Aorta (tissue), 5 donors: ENCODE measurements at places on chromosomes 2 and 18. TPM values are rescaled to one million over a fixed set of nuclear protein-coding genes. Genes with fewer than 3 reads are reported as not detected.

- no peak for DNase-seq
These were observed 202.3 kb downstream of the MYCN start for GRCh38 chr2:16142383-16143361.

Gene ERFE
- polyA plus RNA-seq: 2.8 TPM

- no peak for DNase-seq
These were observed 127.9 kb upstream of the SH3BP4 start for GRCh38 chr2:234823877-234824376.

DNA sequence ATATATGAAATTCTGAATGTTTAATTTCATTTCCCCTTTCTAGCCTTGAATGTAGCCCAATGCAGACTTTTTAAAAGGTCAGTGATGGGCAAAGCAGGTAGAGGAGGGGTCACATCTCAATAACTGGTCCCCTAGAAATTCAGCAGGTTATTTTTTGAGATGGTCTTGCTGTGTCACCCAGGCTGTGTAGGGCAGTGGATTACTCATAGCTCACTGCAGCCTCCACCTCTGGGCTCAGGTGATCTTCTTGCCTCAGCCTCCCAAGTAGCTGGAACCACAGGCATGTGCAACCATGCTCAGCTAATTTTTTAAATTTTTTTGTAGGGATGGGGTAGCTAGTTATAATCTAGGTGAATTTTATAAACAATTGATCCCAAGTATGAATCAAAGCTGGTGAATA is 8.8 kb downstream of the IAH1 start:
- no peak for DNase-seq

Gene REG3A
- 67.5 TPM for polyA plus RNA-seq

DNA sequence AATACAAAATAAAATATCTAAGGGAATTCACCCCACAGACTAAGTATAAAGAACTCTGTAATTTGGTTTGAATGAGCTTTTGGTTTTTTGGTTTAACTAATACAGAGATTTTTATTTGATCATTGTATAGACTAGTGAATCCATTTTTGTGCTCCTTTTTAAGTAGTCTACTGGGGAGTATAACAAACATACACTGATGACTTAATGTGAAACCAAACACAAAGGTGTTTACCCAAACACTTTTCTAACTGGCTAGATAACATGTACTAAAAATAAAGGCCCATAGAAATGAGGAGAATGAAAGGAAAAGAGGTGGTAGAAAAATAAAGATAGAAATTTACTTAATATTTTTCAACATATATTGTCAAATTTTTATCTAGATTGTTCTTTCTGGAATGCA is 146.0 kb downstream of the NRXN1 start:
- DNase-seq: no peak

- DNase-seq: no peak
These were observed 76.9 kb downstream of the NRXN1 start for GRCh38 chr2:50955081-50955480.

Gene FAM237A
- not detected for polyA plus RNA-seq

DNA sequence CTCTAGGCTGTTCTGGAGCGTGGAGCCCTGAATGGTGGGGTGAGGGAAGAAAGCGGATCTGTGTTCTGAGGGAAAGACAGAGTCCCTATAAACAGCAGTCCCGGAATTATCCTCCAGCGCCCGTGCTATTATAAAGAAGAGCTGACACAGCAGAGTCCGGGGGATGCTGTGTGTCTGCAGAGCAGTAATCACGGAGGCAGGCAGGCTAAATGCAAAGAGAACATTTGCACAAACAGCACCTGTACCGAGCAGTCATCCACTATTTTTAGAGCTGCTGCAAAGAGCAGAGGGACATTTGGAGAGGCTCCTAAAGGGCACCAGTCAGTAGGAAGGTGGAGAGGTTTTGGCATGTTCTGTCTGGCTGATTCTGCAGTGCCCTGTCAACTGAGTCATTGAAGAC is 293.8 kb upstream of the SLC14A2 start:
- no peak for DNase-seq

Gene LGALSL
- polyA plus RNA-seq: 19.8 TPM

- DNase-seq: no peak
These were observed 18.7 kb upstream of the ATOH8 start for GRCh38 chr2:85734942-85735608.

- DNase-seq: no peak
These were observed 53.6 kb downstream of the SRD5A2 start for GRCh38 chr2:31526946-31527732.

- no peak for DNase-seq
These were observed 29.2 kb downstream of the EPAS1 start for GRCh38 chr2:46326231-46326980.

DNA sequence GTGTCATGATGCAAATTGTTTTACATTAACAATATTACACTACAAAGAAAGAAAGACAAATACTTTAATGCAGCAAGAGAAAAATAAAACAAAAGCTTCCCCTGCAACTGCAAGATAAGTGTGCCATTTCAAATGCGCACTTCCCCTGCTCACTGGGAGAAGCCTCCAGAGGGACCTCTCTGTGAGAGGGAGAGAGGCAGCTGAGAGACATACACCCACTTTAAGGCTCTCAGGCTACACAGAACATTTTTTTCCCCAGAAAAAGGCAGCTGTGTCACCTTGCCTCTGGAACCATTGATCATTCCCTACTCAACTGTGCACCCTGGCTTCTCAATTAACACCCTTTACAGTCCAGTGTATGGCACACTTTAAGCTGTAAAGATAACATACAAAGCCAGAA is 75.2 kb downstream of the DPP4 start:
- DNase-seq: no peak

GRCh38 chr2:143142598-143142997 is 13.4 kb downstream of the ARHGAP15 start:
- no peak for DNase-seq

DNA sequence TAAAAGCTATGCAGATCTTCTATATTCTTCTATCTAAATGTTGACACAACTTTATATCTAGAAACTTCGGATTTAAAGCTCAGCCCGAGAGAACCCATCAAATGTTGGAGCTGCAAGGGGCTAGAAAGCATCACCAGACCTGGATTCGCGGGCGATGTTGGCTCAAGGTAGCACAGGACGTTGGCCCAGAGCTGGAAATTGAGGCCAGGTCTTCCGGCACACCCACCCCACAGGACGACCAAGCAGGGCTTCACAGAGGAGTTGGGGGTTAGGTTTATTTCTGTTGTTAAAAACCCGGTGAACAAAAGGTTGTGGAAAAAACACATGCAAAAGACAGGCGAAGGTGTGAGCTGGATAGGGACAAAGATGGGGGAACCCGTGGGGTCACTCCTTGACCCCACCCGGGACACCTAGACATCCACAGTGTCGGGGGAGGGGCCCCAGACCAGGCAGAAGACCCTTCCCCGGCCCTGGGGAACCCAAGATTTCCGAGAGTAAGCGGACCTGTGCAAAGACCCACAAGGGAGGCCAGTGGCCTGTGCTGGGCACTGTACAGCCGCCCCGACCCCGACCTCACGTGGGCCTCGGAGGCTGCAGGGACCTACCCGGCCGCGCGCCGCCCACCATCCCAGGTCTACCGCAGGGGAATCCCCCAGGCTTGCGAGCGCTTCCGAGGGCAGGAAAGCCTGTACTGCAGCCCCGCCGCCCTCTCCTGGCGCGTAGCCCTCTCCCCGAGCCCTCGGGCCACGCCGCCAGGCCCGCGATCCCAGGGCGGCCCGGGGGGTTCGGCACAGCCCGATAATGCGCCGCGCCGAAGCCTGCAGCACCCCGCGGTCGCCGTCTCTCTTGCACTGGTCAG is 1.8 kb upstream of the AGBL5 start:
- DNase-seq: peak; percentile 86

GRCh38 chr2:232300894-232301387 is 77.6 kb upstream of the ALPP start:
- DNase-seq: no peak

- DNase-seq: no peak
These were observed 34.6 kb upstream of the TBR1 start for GRCh38 chr2:161381546-161381945.

GRCh38 chr2:30590407-30590806 is 143.4 kb downstream of the LCLAT1 start:
- no peak for DNase-seq

- no peak for DNase-seq
These were observed 406.7 kb downstream of the ADCYAP1 start for GRCh38 chr18:1311376-1311775.

GRCh38 chr2:187994464-187995331 is 297.0 kb upstream of the GULP1 start:
- no peak for DNase-seq

Gene SF3B6
- 158 TPM for polyA plus RNA-seq

Gene TNFRSF11A
- polyA plus RNA-seq: 0.38 TPM

DNA sequence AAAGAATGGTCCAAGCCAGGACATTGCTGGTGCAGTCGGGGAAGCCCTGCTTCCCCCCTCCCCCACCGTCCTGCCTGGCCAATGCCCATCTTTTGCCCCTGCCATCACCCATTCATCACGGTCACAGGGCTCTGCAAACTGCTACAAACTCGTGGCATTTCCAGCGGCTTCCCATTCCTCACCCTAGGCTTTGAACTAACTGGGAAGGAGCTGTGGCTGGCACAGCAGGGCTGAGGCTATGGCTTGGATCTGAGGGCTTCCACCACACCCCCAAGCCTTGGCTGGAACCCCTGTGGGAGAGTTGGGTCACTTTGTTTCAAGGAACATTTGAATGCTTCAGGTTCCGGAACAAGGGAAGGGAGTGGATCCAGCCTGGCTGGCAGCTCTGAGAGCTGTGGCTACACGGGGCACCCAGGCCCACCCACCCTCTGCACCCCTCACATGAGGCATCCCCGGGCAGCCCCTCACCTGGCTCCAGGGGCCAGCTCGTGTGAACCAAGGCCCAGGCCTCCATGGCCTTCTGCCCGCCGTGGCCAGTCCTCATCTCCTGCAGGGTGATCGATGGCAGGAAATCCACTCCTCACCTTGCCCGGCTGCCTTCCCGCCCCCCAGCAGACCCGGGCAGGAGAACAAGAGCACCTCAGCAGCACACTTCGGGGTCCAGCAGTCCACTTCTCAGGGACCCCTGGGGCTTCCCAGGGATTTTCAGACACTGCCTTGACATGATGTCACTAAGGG is 58.8 kb upstream of the OTOS start:
- peak; percentile 52 for DNase-seq

GRCh38 chr2:24169023-24169422 is 5.8 kb upstream of the FAM228A start:
- no peak for DNase-seq

DNA sequence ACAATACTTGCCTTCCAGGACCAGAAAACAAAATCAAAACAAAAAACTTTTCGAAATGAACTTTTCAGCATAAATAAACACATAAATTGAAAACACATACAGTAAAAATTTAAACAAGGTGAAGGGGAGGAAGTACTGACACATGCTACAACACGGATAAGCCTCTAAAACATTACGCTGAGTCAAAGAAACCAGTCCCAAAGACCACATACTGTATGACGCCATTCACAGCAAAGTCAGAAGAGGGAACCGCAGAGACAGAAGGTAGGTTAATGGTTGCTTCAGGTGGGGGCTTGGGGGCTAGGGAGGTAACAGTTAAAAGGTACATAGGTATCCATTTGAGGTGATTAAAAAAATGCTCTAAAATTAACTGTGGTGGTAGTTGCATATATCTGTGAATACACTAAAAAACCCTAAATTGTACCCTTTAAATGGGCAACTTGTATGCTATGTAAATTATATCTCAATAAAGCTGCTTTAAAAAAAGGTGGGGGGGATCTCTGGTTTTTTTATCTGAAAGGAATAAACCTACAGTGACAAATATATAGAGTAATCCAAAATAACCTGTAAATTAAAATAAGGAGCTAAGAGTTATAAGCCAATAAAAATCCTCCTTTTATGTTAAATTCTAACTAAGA is 7.1 kb downstream of the COX7A2L start:
- no peak for DNase-seq

DNA sequence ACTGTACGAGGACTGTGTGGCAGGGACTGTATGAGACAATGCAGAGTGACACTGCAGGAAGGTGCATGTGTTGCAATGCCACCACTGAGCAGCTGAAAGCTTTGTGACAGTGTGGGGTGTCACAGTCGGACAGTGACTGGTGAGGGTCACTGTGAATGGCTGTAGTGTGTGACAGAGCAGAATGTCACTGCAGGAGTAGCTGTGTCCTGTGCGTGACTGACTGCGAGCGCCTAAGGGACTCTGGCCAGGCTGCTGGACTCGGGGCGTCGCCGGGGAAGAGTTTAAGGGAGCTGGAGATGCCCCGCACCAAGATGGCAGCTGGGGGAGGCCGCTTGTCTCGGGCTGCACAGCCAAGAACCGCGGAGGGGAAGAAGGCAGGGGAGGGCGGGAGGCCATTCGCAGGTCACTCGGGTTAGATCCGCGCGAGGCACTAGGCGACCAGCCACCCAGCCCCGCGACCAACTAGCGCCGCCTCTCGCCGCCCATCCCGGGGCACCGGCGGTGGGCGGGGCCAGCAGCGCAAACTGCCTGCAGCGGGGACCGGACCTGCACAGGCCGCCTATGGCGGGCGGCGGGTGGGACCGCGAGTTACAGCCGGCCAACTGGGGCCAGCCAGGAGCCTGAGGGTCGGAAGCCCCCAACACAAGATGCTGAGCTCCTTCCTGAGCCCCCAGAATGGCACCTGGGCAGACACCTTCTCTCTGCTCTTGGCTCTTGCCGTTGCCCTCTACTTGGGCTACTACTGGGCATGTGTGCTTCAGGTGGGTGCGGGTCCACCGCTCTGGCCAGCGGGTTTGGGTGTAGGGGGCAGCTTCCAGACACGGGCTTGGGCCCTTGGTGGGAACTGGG is at the start of gene ABHD1:
Gene ABHD1, plus strand, starts transcription at position 514 of the 849 bp plus-strand sequence. Its CDS starts 134 bp downstream, at position 648.
- peak; percentile 78 for DNase-seq

- DNase-seq: no peak
These were observed 92.3 kb downstream of the ETAA1 start for GRCh38 chr2:67489396-67489795.

Gene CIDEA
- not detected for polyA plus RNA-seq

DNA sequence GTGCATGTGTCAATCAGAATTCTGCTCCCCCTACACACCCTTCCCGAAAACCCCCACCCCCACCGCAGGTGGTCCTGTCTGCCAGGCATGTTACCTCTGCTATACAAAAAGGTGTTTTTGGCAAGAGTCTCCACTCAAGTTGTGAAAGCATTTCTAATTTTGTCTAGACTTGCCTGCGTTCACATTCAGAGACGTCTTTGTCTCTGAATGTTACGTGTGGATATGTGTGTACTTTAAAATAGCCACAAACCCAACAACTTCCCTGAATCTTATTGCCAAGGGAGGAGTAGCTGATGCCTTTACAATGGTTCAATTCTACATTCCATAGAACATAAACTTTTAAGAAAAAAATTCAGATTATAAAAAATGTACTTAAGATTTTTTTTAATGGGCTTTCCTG is 66.6 kb downstream of the ITGA4 start:
- no peak for DNase-seq

Gene PIGN
- polyA plus RNA-seq: 8.3 TPM
